HepG2 (cell line): ENCODE measurements at places on chromosomes 12 and 14. TPM values are rescaled to one million over a fixed set of nuclear protein-coding genes. Genes with fewer than 3 reads are reported as not detected.

- DNase-seq, result no peak
Observed at GRCh38 chr12:125140279-125141209, 75.3 kb downstream of the AACS start.

DNA sequence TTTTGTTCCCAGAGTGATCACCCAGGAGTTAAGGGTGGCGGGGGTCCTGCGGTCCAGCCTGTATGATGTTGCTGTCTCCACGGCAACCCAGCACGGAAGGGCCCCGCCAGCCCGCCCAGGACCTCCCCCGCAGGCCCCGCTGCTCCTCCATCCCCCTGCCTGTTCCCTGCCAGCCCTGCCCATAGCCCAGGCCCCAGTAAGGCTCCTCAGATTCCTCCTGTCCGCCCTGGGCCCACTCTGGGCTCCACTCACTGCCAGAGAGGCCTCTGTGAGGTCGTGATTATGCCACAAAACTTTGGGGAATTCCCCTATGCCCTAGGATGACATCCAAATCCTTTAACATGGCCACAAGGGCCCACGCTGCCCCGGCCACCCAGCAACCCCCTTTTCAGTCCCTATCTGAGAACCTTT lies 20.8 kb downstream of the HSP90AA1 start:
- no peak for DNase-seq

GRCh38 chr12:132333273-132333672 lies 3.9 kb upstream of the GALNT9 start:
- DNase-seq, result no peak

DNA sequence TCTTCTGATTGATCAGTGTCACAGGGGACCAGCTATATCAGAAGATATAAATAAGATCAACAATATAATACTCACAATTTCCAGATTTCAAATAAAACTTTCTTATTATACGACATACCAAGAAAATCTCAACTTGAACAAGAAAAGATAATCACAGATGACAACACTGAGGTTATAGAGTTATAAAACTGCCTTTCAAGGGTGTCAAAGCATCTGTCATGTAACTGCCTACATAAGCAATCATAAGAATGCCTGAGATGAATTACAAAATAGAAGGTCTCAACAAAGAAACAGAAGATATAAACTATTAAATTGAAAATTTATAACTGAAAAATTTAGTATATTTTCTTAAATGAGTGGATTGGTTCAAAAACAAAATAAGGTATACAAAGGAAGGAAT lies 659.2 kb downstream of the SLC16A7 start:
- DNase-seq, result no peak

DNA sequence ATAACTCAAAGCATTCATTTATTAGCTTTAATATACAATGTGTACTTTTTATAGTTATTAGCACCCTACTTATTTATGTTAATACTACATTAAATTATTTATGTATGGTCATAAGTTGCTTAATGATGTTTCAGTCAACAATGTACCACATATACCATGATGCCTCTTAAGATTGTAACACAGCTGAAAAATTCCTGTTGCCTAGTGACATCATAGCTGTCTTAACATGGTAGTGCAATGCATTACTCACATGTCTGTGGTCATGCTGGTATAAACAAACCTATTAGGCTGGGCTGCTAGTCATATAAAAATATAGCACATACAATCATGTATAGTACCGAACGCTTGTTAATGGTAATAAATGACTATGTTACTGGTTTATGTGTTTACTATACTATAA lies 120.4 kb downstream of the ANO6 start:
- DNase-seq, result no peak

DNA sequence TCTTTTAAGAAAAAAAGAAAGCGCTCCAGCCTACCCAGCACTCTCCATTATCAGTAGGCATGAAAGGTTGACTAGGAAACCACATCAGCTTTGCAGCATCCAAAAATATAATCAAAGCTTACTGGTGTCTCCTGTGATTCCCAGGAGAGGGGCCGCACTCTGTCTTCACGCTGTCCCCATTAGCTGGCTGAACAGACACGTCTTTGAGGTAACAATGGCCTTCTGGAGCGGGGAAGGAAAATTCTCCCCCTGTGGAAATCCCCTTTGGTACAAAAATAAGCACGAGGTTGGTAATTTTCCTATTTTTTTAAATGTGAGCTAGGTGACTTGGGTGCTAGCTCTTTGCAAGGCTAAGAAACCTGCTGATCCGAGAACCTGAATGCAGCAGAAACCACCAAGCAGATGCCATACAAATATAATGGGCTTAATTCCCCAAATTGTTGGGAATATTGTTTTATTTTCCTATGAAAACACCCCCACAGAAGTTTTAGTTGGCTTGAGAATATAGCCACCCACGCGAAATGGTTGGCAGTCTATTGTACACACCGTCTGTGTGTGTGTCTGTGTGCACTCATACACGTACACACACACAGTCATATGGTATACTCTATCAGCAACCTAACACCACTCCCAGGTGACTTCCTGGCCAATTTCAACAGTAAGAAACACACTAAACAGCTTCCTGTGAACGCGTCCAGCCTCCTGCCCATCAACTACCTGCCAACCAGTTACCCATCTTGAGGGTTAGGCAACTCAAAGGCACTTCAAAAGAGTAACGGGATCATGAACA lies 71.2 kb downstream of the KSR2 start:
- DNase-seq, result no peak

The VWF gene
- total RNA-seq, result 0.20 and 0.22 TPM in 2 replicates

The HPD gene
- 120 and 138 TPM in 2 replicates for total RNA-seq

The STON2 gene
- 11.0 and 13.8 TPM in 2 replicates for total RNA-seq

The RNFT2 gene
- total RNA-seq, result 7.1 and 8.3 TPM in 2 replicates
